ENCODE measurements at places on chromosomes 13 and 19.

GRCh38 chr19:2334986-2335846 is 6.7 kb downstream of the SPPL2B start:
- DNase-seq = no peak

DNA sequence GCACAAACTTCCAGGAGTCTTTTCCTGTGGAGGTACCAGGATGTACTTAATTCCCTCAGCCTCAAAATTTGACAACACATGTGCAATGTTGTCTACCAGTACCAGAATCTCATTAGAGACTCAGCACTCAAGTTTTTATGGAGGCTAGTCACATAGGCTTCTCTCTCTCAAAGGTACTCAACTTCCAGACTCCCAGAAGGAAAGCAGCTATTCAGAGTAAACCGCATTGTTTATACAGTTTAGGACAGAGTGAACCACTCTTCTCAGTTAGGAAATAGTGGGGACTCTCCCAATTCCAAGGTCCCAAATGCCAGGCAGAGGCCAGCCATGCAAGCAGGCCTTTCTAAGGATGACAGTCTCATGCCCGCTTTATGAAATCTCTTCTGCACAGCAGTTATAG is 8.5 kb upstream of the C1QTNF9B start:
- DNase-seq = no peak

DNA sequence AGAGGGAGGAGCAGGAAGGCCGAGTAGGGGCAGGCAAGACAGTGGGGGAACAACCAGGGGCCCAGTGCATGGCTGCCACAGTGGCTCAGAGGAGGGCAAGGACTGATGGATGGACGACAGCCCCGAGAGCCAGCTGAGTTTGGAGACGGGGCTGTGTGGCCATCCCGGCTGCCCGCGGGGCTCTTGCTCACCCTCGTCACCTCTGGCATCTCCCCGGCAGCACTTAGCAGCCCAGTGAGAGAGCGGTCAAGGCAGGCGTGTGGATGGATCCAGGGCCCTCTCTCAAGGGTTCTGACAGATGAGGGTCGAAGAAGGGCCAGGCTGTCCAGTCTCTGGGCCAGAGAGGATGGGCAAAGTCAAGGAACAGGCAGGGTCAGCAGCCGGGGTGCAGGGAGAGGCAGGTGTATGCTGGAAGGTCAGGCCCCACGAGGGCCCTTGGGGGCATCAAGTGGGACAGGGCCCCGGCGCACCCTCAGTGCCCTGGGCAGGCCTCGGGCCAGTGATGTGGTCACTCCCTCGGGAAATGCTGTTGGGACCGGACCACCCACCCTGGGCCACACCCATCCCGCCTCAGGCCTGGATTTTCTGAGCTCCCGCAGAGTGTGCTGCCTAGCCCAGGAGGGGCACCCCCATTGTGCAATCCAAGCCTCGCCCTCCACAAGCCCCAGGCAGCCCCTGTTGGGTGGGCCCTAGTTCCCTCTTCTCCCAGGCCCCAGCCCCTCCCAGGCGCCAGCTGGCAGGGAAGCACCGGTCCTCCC is 56.4 kb upstream of the TPM4 start:
- DNase-seq = no peak

DNA sequence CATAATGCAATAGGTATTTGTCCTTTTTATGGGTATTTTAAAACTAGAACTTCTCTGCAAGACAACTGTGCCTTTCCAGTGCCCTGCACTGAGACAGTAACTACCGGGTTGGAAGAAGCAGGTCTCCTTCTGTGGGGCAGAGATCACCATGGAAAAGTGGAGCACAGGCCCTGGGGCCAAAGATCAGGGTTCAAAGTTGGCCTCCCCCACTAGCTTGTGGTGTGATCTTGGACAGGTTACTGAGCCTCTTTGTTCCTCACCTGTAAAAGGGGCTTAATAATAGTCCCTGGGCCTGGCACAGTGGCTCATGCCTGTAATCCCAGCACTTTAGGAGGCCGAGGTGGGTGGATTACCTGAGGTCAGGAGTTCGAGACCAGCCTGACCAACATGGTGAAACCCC is 68.3 kb downstream of the CEBPG start:
- no peak for DNase-seq

GRCh38 chr13:112968380-112968909 is 569 bp upstream of the MCF2L start:
- DNase-seq = peak; percentile 43

DNA sequence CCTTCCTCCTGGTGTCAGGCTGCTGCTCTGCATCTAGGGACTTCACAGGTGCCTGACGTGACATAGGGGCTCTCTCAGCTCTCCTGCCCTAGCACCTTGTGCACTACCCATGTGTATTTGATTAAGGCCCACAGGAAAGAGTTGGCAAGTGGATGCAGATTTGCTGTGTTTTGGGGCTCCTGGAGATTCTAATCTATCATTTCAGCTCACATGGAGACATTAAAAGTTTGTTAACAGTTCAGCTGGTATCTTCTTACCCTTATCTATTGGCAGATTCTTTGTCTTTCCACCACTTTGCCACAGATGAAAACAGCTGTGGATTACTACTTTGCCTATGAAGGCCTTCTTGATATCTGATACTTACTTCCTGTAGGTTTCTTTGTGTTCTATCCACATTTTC is 41.9 kb downstream of the WASF3 start:
- no peak for DNase-seq

DNA sequence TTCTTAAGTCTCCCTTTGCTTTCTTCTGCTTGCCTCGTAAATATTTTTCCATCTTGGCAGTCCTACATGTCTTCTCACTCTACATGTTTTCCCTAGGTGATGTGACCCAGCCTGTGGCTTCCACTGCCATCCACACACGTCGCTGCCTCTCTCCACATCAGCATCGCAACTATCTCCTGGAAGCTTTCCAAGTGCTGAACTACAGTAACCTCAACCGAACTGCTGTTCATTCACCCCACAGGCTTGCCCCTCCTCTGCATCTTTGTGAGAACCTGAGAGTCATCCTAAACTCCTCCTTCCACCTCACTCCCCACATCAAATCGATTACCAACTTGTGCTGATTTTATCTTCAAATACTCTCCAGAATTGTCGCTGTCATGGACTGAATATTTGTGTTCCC is 41.2 kb upstream of the USPL1 start:
- DNase-seq = peak; percentile 34

Data from stimulated activated CD4-positive, alpha-beta T cell treated with anti-CD3 and anti-CD28 coated beads, Interleukin-2, amount 100 ng/mL, for 24 hours (primary cell).